ENCODE measurements at places on chromosomes 7 and 10.

DNA sequence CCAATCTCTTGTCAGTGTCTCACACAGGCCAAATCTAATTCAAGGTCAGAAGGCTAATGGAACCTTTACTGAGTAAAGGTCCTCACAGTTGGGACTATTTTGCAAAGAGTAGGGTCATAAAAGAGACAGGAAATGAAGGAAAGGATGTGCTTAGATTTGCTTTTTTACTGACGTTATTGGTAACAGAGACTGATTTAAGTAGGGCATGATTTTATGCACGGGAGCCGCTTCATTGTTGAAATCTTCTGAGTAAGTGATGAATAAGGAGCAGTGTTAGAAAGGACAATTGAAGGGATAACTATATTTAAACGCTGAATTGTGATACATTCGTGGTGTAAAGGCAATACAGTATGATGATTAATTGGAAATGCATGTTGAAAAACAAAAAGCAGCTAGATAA is 261.5 kb downstream of the MALRD1 start:
- DNase-seq: no peak

GRCh38 chr10:601660-601963 is 87.9 kb downstream of the DIP2C start:
- no peak for DNase-seq

- DNase-seq: no peak
Observed at GRCh38 chr7:56091591-56091990, 1.2 kb downstream of the PHKG1 start.

GRCh38 chr7:157370742-157371141 is 33.9 kb downstream of the DNAJB6 start:
- no peak for DNase-seq

DNA sequence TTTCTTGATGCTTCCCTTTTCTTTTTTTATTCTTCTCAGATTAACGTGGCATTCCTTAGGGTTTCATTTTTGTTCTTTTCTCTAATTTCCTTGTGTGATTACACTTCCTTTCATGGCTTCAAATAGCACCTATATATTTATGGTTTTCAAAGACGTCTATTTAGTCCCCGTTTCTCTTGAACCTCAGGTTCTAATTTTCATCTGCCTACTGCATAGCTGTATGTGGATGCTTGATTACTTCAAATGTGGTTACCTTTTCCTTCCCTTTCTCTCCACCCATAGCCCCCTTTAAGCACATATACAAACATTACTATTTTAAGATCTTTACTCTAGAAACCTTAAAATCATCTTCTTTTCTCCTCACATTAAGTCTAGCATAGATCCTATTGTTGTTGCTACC is 2.4 kb downstream of the TPST1 start:
- DNase-seq: no peak

DNA sequence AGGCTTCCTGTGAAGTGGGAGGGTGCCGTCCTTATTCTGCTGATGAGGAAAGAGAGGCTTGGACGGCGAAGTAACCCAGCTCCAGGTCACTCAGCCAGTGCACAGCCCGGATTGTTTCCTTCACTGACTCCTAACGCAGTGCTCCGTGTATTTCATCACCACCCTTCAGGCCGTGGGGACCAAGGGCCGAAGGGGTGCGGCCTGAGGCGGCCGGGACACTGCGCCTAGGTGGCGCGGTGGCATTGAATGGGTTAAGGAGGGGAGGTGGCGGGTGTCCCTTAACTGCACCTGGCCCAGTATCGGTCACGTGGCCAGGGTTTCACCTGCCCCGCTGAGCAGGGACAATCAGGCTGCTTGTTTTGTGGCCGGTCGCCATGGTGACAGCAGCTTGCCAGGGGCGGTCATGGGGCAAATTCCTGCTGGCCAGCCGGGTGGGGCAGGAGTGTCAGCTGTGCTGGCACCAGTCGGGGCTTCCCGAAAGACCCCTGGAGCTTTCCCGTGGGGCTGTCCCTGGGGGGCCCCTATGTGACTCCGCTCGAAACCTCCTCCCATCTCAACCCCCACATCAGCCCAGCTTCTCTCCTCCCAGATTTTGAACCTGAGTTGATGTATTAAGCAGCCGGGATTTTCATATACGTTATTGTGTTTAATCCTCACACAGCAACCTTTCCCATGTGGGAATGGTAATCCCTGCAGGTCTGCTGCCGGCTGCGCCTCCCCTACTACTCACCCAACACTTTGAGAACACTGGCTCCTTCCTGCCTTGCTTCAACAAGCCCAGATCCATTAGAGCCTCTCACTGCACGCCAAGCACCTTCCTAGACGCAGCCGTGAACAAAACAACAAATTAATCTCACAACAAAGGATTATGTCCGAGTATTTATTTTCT is 4.4 kb upstream of the ABHD11 start:
- no peak for DNase-seq

DNA sequence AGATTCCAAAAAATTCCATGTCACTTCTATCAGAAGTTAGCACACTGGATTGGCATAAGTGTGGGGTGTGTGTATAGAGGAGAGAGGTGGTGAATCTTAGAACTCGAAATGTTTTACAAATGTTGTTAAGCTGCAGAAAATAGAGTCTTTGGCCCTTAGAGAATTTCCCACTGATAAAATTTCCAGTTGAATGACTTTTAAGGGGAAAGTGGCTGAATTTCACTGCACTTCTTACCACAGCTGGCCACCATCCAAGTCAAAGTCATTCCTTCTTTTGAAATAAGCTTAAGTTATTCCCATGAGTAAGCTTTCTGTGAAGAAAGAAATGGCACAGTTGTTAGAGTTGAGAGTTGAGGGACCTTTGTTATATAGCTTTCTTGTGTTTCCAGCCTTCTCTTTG is 13.9 kb downstream of the VCL start:
- DNase-seq: peak; percentile 89

DNA sequence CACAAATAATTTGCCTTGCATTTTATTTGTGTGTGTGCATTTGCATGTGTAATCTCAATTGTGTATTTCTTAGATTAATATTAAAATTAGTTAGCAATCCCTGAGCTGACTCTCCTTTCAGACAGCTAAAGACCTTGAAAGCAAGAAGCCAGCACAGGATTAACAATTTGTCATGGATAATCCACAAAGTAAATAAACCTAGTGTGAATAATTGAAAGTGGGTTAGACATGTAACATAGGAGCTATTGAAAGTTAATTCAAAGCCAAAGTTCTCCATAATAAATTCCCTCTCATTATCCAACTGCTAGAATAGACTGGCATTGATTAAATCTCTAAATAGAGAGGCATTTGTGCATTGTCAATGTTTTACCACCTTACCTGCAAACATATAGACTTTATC is 326.1 kb downstream of the PLXDC2 start:
- DNase-seq: no peak

GRCh38 chr10:3067118-3067858 is at the start of gene PFKP:
Gene PFKP, plus strand, starts transcription at chr10:3067548. Its CDS starts 48 bp downstream, at chr10:3067596.
- DNase-seq: no peak

DNA sequence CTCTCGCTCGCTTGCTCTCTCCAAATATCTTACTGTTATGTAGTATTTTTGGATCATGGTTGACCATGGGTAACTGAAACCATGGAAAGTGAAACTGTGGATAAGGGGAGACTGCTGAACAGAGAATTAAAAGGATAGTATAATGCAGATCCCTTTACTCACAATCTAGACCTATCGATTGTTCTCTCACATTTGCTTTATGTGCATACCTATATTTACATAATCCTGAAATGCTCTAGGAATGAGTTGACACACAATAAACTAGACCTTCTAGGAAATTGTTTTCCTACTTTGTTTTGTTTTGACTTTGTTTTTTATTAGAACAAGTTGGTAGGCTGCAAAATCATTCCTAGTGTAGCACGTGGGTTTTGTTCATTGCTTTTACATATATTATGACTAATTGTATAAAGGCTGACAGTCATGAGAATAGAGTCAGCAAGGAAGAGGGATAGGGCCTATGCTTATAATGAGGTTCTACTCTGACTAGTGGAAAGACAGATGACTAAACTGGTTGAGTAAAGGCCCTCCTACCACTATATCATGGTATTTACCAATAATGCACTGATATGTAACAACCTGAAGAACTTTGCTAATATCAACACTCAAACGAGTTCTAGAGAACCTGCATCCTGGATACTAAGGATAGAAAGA is 175.3 kb upstream of the TARP start:
- peak; percentile 21 for DNase-seq

DNA sequence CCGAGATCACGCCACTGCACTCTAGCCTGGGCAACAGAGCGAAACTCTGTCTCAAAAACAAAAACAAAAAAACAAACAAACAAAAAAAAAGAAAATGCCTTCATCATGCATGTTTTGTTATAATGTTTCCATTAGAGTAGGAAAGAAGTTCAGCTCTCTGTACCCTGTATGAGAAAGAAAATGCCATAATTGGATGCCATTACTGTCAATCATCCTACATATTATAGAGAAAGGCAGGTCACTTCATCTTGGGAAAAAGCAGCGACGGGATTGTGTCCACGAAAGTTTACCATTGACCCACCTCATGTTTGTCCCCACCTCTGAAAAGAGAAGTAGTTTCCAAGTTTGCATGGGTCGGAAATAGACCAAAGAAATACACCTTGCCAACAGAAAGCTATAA is 33.8 kb downstream of the SEC61G start:
- DNase-seq: no peak

DNA sequence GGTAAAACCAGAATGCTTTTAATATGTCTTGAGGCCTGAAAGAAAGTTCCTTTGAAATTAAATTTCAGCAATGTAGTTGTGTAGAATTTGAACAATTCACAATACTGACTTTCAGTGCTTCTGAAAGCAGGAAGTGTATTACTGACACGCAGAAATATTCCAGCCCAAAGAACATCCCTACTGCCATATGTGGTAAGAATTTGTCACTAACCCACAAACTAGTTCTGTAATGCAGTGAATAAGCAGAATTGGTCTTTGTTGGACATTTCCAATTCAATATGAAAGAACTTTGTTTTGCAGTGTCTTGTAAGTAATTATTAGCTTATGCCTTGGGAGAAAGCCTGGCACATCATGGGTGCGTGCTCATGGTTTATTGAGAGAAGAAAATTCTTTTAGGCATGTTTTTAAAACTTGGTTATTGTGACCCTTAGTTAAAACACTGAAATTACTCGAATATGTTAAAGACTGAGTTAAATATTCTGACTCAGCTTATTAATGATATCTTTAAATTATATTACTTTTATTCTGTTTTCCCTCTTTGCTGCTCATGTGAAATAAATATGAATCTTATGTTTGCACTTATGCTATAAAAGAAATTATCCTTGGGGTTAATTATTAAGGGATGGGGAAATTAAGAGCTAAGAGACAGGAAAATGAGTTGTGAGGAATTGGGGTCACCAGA is 33.4 kb downstream of the PTPN12 start:
- peak; percentile 83 for DNase-seq

DNA sequence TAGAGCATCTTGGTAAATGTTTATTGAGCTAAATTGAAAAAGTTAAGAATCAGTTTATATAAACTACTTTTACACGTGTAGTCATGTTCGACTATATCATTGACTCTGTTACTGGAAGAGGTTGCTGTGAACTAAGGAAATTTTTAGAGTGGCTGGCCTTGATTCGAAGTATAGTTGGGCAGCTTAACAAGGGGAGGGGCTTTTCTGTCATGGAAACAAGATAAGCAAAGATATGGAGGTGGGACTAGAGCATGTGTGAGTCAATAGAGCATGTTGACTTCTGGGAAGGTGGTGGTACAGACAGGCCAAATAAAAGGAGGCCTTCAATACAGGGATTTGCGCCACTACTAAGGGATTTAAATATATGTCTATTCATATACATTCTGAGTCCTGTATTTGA is 7.6 kb downstream of the ATP5F1C start:
- no peak for DNase-seq

- DNase-seq: no peak
Observed at GRCh38 chr7:124790645-124791044, 25.1 kb upstream of the GPR37 start.

Measured in fibroblast of skin of right quadriceps (primary cell).